ENCODE measurements at places on chromosomes 7 and 10.

DNA sequence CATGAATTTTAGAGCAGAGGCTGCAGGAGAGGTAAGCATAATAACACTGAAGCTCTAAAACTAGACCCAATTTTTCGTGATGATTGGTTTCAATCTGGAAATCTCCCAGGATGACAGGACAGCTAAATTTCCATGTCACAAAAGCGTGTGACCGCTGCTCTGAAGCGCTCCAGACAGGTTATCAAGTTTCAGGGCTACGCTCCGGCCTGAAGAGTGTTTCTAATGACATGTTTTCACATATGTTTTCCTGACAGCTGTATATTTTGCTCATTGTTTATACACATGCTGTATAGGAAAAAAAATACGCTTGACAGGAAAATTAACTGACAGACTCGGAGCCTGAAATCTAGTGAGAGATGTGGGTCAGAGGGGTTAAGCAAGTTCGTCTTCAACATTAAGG lies 219.8 kb upstream of the BMPER start:
- DNase-seq: no peak

DNA sequence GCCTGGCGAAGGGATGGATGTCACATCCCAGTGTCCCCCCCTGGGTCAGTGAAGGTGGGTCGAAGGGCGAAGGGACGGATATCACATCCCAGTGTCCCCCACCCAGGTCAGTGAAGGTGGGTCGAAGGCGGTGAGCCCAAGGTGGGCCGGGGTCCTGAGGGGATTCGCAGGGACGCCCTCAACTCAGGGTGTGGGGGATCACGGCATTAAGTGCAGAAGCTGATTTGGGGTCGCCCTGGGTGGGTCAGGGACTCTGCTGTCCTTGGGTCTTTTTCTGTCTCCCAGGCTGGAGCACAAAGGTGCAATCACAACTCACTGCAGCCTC lies 21.9 kb downstream of the ADAP1 start:
- DNase-seq: no peak

GRCh38 chr10:60394446-60394845 lies 4.8 kb upstream of the ANK3 start:
- no peak for DNase-seq

DNA sequence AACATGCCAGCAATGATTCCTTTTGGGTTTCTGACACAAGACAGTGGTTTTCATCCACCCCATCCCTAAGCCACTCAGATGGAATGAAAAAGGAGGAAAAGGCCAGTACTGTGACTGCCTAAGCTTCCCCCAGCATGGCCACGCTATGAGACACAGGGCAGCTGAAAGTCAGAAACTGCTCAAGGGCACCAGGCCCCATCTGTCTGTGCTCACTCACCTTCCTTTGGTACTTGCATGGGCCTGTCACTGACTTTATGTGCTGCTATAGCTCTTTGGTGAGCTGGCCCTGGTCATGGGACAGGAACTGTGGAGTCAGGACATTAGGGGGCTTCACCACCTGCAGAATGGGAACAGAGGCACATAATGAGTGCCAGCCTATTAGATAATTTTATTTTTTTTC lies 21.2 kb upstream of the ACSM6 start:
- DNase-seq: no peak

DNA sequence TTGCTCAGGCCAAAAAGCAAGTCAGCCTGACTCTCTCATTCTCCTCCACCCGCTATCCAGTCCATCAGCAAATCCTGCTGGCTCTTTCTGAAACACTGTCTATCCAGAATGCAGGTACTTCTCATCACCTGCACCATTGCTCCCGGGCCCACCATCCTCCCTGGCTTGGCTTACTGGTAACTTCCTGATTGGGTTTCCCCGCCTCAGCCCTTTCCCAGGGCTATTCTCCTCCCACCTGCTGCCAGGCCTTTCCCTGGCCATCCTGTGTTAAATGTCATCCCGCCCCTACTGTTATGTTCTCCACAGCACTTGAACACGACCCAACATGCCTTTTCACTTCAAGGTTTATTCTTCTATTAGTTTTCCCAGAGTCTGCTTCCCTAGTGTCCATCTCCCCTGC lies 124.0 kb downstream of the CNNM2 start:
- no peak for DNase-seq

DNA sequence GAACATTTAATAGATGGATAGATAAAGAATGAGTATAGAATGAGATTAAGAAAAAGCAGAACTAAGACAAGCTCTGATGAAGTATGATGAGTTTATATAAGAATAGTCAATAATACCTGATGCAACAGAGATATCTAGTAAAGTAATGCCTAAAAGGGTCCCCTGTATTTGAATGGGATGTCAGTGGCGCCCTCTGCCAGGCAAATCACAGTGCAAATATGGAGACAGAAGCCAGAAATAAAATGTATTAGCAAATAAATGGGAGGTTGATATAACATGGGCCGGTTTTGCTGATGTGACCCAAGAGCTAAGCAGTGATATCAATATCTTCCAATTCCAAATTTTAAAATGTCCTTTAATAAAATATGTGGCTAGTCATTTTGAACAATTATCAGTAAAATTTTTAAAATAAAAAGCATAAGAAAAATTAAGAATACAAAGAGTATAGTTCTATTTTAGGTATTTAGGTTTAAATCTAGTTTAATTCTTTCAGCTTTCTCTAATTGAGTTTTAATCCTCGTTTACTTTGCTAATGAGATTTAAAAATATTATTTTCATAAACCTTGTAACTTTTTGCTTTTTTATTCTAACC lies 62.6 kb downstream of the ADK start:
- DNase-seq: no peak

DNA sequence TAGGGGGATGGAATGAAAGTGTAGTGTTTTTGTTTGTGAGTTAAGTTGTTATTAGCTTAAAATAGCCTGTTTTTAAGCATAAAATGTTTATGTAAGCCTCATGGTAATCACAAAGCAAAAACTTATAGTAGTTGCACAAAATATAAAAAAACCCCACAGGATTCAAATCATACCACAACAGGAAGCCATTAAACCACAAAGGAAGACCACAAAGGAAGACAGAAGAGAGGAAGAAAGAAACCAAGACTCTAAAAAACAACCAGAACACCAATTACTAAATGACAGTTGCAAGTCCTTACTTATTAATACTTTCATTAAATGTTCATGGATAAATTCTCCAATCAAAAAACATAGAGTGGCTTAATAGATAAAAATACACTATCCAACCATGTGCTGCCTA lies 63.6 kb downstream of the ANKRD7 start:
- no peak for DNase-seq

DNA sequence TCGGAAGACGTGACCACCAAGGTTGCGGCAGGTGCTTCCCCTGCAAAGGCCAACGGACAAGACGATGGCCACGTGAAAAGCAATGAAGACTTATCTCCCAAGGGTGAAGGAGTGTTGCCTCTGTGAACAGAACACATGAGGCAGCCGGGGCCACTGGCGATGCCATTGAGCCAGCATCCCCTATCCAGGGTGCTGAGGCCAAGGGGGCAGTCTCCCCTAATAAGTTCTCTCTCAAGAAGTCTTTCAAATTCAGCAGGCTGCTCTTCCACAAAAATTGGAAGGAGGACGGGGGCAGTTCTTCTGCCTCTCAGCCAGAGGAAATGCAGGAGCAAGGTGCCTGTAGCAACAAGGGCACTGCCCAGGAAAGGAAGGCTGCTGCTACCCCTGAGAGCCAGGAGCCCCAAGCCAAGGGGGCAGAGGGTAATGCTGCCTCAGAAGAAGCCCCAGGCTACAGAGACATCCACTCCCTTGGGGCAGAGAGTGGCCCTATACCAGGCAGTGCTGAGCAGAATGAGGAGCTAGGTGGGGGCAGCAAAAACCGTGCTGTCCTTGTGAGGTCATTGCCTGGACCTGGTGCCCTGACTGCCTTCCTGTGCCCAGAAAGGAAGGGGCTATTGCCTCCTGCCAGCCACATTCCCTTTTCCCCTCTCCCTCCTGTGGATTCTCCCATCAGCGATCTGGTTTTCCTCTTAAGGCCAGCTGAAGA lies 17.3 kb downstream of the NT5C2 start:
- DNase-seq: no peak

DNA sequence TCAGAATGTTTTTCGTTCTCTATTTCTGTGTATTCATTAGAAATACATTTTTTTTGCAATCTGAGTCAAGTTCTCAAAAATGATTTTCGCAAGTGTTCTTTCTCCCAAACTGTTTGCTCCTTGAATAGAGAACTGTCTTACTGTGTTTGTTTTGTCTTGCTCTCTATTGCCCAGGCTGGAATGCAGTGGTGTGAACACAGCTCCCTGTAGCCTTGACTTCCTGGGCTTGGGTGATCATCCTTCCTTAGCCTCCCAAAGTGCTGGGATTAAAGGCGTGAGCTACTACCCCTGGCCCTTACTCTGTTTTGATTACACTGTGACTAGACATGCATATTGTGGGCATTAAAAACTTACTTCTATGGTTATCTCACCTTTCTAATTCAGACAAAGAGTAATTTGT lies 56.7 kb downstream of the LUC7L2 start:
- DNase-seq: no peak

GRCh38 chr7:75727881-75728593 lies 10.7 kb downstream of the HIP1 start:
- no peak for DNase-seq

DNA sequence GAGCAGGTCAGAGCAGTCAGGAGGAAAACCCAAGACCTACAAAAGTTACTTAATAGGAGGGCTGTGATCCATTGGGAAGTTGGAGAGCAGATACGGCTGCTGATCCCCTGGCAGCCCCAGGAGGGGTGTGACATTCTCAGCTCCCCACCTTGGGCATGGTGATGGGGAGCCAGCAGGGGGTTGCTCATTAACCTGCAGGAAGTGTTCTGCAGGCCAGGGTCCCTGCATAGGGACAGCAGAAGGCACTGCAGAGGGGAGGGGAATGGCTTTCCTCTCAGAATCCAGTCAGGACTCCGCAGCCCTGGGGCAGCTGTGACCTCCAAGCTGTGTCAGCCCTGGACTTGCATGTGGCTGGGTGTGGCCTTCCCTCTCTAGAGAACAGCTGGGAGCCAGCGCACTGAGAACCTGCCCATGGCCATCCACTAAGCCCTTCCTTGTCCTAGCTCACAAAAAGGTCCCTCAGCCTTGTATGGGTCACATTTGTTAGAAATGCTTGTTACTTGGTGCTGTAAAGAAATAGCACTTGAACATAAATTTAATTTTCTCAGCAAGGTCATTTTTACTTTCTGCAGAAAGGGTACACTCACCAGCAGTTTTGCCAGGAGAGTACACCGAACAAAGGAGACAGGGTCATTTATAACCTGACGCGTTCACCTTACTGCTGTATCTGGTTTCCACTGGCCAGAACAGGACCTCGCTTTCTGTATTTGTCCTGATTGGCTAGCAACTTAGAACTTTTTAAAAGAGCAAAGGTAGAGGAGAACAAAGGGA lies 169.6 kb downstream of the COBL start:
- DNase-seq: no peak

- DNase-seq: no peak
These were observed 226.6 kb downstream of the PAXIP1 start for GRCh38 chr7:154776350-154776749.

DNA sequence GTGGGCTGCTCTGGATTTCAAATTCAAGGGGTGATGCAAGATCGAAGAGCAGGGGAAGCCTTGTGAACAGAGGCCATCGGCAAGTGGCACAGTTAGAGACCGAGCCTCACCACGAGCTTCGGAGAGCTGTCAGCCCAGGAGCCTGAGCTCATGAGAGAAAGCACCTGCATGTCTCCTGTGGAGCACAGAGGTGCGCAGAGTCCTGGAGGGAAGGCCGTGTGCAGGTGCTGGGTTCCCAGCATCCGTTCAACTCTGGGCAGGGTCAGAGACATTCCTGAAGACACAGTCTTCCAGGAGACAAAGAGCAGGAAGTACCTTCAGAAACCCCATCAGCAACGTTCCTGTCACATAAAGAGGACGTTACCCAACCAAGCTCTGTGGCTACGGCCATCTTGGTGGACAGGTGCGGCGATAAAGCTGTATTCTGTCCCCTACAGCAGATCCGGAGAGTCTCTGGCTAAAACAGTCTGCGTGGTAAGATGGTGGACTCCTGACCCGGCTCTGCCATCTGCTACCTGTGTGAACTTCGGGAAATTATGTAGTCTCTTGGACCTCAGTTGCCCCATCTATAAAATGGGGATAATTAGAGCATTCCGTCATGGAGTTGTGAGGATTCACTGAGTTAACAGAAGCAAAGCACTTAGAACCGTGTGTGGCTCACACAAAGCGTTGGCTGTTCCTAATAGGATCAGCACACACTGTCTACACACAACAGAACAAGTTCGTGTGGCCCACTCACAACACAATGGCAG lies 40.6 kb downstream of the NOD1 start:
- DNase-seq: no peak

GRCh38 chr10:95285556-95285955 lies 5.2 kb downstream of the PDLIM1 start:
- DNase-seq: no peak

GRCh38 chr7:155265144-155265543 lies 32.5 kb upstream of the INSIG1 start:
- DNase-seq: no peak

- DNase-seq: no peak
These were observed 68.1 kb downstream of the ST7 start for GRCh38 chr7:117021366-117021765.
